ENCODE measurements at places on chromosomes 6 and 20. TPM values are rescaled to one million over a fixed set of nuclear protein-coding genes. Genes with fewer than 3 reads are reported as not detected.

The GUCA1A gene
- not detected for total RNA-seq

The INSM1 gene
- total RNA-seq: not detected

The MCHR2 gene
- total RNA-seq: not detected

The STK38 gene
- 14.4 TPM for total RNA-seq

The TMEM217 gene
- 7.8 TPM for total RNA-seq
